ENCODE measurements at places on chromosomes 7 and 10. TPM values are rescaled to one million over a fixed set of nuclear protein-coding genes. Genes with fewer than 3 reads are reported as not detected.

DNA sequence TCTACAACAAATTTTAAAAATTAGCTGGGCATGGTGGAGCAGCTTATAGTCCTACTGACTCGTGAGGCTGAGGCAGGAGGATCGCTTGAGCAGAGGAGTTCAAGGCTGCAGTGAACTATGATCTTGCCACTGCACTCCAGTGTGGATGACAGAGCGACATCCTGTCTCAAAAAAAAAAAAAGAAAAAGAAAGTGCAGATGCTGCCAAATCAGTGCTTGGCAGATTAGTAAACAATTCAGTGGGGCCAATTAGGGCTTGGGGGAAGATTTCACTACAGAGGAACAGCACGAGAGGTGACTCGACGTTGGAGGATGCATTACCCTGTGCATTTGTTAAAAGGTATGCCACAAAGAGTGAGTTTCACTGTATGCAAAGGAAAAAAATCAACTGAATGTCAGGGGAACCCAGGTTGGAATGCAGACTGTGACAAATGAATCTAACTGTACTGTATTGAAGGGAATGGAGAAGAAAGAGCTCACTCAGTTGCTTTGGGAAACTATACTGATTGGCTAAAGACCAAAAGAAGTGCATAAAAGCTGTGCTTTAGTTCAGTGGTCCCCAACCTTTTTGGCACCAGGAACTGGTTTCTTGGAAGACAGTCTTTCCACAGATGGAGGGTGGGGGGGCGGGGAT, 31.6 kb downstream of the GARIN1A start:
- DNase-seq: no peak

GRCh38 chr10:4885162-4885561, 59.2 kb downstream of the AKR1E2 start:
- DNase-seq: no peak

DNA sequence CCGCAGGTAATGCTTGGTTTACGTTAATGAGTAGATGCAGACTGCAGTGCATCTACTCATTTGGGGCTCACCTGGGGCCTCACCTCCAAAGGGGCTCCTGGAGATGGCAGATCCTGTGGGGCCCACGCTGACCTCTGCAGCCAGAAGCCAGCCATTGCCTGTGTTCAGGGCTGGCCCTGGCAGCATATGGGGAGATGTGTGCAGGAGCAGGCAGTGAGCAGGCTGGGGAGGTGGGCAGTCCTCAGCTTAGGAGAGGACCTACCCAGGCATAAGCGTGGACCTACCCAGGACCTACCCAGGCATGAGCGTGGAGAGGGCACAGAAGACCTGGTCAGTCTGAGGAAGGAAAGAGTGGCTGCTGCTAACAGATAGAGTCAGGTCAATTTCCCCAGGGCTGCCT, 178.5 kb downstream of the PTPRN2 start:
- DNase-seq: no peak

DNA sequence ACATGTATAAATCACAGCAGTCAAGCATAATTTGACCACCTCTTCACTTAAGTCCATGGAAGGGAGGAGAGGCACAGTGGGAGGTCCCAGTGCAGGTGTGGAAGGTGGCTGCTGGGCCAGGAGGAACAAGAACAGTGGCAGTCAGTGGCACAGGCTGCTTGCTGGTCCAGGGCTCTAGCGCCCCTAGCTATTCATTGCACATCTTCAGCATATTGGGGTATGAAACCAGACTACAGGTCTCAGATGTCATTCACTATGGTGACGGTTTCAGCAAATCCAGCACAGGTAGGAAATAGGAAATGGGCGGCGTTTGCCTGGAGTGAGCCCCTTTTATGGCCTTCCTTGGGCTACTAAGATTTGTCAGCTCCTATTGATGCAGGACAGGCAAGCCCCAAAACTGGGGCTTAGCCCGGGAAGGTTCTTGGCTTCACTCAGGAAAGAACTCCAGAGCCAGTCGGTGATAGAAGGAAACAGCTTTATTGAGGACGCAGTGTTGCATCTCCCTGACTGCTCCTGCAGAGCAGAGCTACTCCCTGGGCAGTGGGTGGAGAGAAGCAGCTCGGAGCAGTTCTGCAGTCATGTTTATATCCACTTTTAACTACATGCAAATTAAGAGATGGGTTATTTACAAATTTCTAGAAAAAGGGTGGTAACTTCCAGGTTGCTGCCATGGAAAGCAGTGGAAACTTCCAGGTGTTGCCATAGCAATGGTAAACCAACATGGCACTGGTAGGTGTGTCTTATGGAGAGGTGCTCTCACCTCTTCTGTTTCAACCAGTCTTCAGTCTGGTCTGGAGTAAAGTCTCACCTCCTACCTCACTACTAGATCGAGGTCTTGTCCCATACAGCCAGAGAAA, 608.8 kb downstream of the PARD3 start:
- no peak for DNase-seq

GRCh38 chr7:47600199-47601118, 18.5 kb upstream of the TNS3 start:
- DNase-seq: no peak

DNA sequence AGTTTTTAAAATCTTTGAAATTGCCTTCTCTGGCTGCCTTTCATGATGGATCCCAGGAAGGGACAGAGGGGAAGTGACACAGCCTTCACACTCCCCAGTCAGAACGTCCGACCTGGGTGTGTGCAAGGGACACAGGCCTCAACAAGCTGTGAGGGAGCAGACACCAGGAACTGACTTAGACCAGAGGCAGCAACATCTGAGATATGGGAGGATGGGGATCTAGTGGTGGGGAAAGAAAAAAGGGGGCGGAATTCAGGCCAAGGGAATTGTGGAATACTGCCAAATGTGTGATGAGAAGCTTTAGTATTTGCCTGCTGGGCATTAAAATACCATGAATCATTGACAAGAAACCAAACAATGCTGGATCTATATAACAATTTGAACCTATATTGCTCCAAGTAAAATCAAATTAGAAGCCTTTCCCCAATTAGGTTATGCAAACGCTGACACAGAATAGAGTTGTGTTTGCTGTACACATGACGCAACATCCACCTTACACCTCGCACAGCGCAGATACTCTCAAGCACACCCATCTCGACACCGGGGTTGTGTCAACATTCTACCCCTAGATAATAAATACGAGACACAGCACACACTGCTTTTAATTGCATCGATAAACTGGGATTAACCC, 17.2 kb upstream of the MNX1 start:
- no peak for DNase-seq

GRCh38 chr7:41996381-41997035, 240.5 kb downstream of the GLI3 start:
- no peak for DNase-seq

DNA sequence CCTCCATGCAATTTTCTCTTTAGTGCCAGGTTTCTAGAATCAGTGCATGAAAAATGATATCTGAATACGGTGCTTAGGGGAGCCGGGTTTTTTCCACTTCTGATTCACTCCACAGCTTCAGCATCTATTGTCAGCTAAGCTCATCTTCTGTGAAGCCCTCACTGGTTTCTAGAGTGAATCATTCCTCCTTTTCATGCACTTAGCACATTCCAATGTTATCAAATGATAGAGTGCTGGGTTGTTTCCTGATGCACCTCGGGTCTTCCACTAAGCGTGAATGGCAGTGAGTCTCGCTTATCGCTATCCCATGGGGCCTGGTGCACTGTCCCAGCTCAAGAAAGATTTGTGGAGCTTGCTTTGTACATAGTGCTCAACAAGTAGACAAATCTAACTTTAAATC, 170.9 kb upstream of the RHEB start:
- DNase-seq: no peak

- DNase-seq: no peak
Measured at GRCh38 chr10:4370376-4370775, 455.6 kb upstream of the AKR1E2 start.

DNA sequence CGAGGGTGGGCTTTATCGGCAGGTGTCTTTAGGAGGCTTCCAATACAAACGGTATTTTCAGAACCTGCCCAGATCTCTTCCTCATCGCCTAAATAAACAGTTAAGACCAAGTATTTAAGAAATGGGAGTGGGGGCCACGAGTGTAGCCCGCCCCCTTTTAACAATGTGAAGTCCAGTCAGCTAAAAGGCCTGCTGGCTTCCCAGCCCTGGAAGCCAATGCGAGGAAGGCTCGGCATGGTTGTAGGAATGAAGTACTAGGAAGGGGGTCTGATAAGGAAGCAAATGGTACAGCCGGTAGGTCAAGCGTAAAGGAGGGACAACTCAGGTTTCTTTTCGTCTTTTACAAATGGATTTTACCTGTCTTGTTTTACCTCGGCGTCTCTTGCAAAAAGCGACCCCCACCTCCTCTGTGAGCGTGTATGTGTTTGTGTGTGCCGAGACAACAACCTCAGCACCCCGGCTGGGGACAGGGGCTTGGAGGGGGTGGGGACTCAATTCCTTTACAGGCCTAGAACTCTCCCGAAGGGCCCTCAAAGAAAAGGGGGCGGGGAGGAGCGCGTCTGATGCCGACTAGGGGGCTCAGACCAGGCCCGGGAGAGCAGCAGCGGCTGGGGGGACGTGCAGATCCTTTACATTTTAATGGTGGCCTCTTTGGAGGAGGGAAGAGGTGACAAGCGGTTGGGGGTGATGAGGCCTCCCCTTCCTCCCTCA, 147.6 kb downstream of the GPR85 start:
- DNase-seq: peak; percentile 55

DNA sequence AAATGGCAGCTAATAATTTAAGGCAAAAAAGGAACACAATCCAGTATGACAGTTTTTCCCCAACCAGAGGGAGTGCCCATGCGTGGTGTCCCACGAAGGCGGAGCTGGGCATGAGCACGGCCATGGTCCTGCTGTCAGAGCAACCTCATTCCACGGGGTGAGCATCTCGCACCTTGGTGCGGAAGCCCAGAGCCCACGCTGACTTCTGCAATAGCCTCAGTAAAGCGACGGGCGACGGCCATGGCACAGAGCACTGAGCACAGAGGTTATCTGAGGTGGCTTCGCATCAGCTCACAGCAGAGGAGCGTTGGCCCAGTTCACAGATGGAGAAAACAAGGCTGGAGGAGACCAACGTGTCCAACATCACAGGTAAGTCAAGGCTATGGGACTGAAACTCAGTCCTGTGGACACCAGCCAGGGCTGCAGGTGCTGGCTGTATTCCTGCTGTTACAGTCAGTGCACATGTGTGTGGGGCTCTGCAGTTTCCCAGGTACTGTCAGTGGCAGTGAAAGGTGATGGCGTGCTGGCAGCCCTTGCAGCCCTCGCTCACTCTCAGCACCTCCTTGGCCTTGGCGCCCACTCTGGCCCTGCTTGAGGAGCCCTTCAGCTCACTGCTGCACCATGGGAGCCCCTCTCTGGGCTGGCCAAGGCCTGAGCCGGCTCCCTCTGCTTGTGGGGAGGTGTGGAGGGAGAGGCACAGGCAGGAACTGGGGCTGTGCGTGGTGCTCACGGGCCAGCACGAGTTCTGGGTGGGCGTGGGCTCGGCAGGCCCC, 525.6 kb downstream of the PTPRN2 start:
- no peak for DNase-seq

Gene PIK3AP1
- 3.3 TPM for total RNA-seq

Gene PAX2
- total RNA-seq: 0.52 TPM

Gene PTPN12
- total RNA-seq: 72.9 TPM

Gene TYW1B
- 5.0 TPM for total RNA-seq

Gene PRSS37
- total RNA-seq: not detected

Gene OR2A42
- 0.08 TPM for total RNA-seq

Gene GCK
- 0.39 TPM for total RNA-seq

Gene INHBA
- 2.9 TPM for total RNA-seq

Measured in ureter (tissue), 1 donor.